ENCODE measurements at places on chromosomes 2 and 18. TPM values are rescaled to one million over a fixed set of nuclear protein-coding genes. Genes with fewer than 3 reads are reported as not detected.

FNDC4 gene
- total RNA-seq = 34.3 TPM

FAM237A gene
- total RNA-seq = not detected

LHCGR gene
- total RNA-seq = not detected

ABCB11 gene
- 0.18 TPM for total RNA-seq

CFC1 gene
- not detected for total RNA-seq

DGUOK gene
- total RNA-seq = 54.9 TPM

NOSTRIN gene
- total RNA-seq = 20.1 TPM

FTCDNL1 gene
- total RNA-seq = not detected

TRPM8 gene
- total RNA-seq = not detected

UGT1A4 gene
- 0.12 TPM for total RNA-seq

ALPP gene
- total RNA-seq = not detected

CD28 gene
- 0.12 TPM for total RNA-seq

PMAIP1 gene
- 45.2 TPM for total RNA-seq

SLC5A7 gene
- not detected for total RNA-seq

FAM228A gene
- total RNA-seq = not detected

TUBB8B gene
- not detected for total RNA-seq

CIB4 gene
- total RNA-seq = not detected

PRSS56 gene
- total RNA-seq = not detected

UPP2 gene
- total RNA-seq = not detected

ASB3 gene
- 17.6 TPM for total RNA-seq

RGPD4 gene
- total RNA-seq = not detected

GPR39 gene
- total RNA-seq = 0.29 TPM

GDF7 gene
- 9.5 TPM for total RNA-seq

SKOR2 gene
- total RNA-seq = not detected

HAT1 gene
- 37.2 TPM for total RNA-seq

TMEM17 gene
- total RNA-seq = 2.5 TPM

CTNNA2 gene
- not detected for total RNA-seq
